ENCODE measurements at places on chromosomes 12 and 14.

DNA sequence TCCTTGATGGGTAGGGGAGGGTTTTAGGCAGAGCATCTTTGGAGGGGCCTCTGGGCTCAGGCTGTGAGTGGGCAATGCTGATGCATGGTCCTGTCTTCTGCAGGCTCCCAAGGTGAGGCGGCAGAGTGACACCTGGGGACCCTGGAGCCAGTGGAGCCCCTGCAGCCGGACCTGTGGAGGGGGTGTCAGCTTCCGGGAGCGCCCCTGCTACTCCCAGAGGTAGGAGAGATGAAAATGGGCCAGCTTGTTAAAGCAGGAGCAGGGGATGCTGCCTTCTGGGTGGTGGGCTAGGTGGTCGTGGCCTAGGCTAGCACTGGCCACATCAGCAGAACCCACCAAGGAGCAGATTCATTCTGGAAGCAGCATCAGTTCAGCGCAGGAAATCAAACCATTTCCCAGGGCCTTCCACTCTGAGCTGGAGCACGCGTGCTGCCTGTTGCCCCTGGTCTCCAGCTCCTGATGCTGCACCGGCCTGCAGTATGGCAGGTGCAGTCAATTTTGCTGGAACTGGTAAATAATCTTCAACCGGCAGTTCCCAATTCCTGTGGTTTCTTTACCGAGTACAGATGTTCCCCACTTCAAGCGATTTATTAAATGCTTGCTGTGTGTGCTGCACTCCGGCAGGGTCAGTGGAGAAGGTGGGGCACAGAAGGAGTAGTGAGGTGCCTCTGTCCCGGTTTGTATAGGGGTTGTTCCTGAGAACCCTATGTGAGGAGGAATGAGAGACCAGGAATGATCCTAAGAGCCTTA lies 7.4 kb downstream of the PAPLN start:
- DNase-seq = no peak

- no peak for DNase-seq
Observed at GRCh38 chr14:23629832-23630396, 6.2 kb upstream of the DHRS2 start.

- no peak for DNase-seq
Observed at GRCh38 chr12:69916544-69917235, 91.7 kb downstream of the MYRFL start.

DNA sequence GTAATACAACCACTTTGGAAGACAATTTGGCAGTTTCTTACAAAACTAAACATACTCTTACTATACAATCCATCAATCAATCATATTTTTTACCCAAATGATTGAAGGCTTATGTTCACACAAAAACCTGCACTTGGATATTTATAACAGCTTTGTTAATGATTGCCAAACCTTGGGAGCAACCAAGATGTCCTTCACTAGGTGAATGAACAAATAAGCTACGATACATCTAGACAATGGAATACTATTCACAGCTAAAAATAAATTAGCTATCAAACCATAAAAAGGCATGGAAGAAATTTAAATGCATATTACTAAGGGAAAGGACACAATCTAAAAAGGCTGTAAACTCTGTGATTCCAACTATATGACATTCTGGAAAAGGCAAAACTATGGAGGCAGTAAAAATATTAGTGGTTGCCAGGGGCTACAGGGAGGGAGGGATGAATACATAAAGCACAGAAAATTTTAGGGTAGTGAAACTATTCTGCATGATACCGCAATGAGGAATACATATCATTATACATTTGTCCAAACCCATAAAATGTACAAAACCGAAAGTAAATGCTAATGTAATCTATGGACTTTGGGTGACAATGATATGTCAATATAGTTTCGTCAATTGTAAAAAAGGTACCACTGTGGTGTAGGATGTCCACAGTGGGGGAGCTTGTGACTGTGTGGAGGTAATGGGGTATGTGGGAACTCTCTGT lies 70.5 kb downstream of the GPR65 start:
- DNase-seq = no peak

- DNase-seq = no peak
Observed at GRCh38 chr14:97224016-97224415, 426.8 kb downstream of the VRK1 start.

- no peak for DNase-seq
Observed at GRCh38 chr14:58575956-58576355, 61.8 kb upstream of the DACT1 start.

DNA sequence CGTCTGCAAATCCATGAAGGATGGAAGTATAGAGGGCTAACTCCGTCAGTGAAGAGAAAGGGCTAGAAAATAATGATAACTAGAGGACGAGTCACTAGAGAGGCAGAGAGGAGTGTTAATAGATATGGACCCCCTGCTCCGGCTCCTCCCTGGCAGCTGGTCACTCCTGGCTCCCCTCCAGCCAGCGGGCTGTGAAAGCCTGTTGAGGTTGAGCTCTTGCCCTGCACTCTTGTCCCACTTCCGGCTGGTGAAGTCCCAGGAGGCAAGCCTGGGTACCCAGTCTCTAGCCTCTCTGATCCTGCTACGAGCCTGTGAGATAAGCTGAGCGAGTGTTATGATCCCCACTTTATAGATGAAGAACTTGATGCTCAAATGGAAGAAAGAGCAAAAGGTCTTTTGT lies 90.3 kb downstream of the RFX4 start:
- DNase-seq = no peak

DNA sequence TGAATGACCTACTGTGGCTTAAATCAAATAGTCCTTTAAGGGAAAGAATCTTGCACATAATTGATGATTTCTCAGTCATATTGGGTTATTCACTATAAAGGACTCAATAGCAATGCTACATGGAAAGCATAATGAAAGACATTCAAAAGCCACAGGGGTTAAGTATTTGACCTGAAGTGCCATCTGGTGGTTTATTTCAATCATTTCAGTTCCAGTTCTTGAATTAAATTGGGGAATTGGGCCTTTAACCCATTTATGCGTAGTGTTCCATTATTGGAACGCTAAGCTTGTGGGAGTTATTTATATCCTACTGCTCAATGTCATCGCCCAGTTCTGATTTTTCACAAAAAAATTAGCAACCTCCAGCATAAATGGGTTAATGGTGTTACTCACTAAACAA lies 41.3 kb upstream of the C12orf71 start:
- DNase-seq = no peak

DNA sequence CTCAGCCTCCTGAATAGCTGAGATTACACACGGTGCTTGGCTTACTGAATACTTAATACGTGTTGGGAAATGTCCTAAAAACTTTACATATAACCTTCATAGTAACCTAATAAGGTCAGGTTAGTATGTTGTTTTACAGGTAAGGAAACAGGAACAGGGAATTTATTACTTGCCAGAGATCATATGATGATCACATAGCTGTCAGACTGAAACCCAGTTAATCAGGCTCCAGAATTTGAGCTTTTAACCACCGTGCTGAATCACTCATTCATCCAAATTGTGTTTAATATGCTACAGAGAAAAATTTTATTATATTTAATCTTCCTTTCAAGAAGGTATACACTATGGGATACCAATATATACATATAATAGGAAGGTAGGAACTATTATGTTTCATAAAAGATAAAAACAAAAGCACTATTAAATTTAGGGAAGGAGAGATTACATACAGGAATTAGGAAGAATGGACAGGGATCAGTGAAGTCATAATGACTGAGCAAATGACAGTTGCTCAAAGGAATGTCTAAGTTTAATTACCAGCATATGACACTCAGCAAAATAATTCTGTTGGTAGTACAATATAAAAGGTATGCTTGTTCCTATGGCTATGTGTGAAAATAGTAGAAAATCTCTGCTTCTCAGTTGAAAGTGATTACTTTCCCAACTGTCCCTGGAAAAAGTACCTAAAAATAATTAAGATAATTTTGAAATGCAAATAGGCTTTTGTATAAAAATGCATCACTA lies 59.3 kb downstream of the HEATR5A start:
- DNase-seq = no peak

GRCh38 chr14:80522936-80523335 lies 311.6 kb upstream of the DIO2 start:
- DNase-seq = no peak

DNA sequence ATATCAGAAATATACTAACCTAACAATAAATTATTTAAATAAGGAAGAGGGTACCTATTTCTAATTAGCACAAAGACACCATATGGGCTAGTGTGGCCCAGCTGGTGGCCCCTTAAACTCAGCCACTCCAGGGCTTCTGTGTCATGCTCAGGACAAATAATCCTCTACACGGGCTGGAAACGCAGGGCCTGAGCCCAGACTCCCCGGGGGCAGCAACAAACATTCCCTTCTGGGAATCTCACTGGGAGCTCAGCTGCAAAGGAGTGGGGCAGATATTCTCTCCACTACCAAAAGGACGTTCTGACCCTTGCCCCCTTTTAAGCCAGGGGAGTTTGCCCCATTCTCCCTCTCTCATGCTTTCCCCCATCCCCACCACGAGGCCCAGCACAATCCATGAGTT lies 43.7 kb upstream of the ELK3 start:
- DNase-seq = no peak

DNA sequence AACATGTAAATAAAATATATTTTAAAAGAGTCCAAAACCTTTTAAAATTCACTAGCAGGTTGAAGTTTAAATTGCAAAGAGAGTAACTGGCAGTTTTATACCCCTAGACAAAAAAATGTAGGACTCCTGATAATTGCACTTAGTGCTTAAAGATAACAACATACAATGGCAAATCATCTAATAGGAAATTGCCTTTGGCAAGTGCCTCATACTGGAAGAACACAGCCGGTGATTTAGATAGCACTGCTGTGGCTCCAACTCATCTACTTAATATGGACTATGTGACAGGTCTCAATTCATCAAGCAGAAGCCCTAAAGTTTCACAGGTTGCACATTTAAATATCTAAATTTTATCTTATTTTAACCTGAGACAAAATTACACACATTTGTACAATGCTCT lies 13.4 kb downstream of the C12orf50 start:
- no peak for DNase-seq

DNA sequence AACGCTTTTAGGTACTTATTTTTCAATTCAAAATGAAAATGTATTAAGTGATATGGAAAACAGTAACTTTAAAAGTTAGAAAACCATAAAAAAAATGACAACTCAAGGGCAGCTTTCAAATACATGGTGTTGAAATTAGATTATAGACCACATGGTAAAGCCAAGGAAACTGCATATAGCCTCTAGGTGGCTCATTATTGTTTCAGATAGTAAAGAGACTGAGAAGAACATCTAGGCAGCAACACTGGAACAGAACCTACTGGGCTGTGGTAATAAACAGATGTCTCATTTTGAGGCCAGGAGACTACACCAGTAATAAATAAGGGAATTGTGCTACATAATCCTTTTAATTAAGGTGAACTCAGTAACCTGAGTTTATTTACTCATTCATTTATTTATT lies 13.0 kb downstream of the FBXO33 start:
- no peak for DNase-seq

All from stimulated activated CD4-positive, alpha-beta T cell treated with anti-CD3 and anti-CD28 coated beads, Interleukin-15, amount 100 ng/mL, for 1 hour (primary cell).